Smooth muscle cell of the brain vasculature (primary cell): ENCODE measurements at places on chromosomes 2 and 18.
A peak's percentile ranks its signal among the peaks of the same experiment; 100 is the strongest.

DNA sequence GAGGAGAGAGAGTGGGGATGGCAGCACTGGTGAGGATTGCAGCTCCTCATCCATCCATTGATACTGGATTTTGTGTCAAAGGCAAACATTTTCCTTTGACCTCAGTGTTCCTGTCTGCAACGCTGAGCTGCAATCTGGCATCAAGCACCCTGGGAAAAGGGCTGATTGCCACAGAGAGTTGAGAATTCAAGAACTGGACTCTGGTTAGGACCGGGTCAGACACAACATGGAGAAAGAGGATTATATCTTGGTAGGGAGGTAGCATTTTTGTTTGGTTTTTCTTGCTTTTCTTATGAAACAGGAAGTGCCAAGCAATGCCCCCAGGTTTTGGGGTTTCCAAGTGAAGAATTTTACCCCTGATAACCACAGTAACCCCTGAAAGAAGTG lies 81.9 kb upstream of the PKDCC start:
- no peak for DNase-seq

DNA sequence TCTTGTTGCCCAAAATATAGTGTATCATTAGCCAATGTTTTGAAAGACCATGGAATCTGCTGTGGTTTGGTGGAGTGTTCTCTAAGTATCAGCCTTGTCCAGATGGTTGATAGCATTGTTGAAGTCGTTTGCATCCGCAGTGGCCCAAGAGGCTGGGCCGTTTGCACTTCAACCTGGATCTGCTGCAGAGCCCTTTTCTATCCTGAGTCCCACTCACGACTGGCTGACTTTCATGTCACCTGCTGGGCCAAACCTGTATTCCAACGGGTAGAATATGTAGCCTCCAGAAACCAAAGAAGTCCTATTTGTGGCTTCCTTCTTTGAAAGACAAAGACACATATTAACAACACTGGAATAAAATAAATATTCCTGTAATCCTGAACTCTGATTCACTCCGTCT lies 1154.1 kb downstream of the RPIA start:
- DNase-seq = no peak

DNA sequence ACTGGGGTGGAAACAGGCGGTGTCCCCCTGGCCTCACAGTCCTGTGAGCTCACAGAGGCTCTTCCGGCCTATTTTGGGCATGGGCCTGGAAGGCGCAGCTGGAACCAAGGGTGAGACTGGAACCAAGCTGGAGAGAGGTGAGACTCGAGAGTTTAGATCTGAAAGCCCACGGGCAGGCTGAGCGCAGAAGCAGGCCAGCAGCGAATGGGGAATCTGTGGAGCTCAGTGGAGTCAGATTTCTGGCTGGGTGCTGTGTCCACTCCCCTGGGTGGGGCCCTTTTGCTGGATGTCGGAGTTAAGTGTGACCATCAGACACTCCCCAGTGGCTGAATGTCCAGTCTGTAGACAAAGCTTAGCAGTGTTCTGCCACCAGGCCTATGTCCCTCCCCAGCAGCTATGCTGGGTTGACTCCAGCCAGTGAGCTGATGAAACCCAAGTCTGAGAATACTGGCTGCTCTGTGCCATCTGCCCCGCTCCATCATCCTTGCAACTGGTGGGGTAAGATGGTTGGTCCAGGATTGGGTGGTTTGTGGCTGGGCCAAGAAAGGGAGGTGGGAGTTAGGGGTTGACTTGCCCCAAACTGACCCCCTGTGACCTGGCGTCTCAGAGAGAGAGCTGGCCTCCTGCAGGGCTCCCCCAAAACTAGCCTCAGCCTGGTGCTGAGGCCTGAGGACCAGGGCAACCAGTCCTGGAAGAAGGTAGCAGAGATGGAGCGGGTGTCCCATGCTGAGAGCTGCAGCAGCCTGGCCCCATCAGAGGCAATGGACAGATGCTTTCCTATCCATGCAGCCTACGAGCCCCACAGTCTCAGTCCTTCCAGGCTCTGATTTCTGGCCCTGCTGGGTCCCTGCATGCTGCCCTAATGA lies 34.4 kb downstream of the CYP26B1 start:
- DNase-seq = no peak

GRCh38 chr18:11322006-11322405 lies 172.6 kb upstream of the PIEZO2 start:
- no peak for DNase-seq

DNA sequence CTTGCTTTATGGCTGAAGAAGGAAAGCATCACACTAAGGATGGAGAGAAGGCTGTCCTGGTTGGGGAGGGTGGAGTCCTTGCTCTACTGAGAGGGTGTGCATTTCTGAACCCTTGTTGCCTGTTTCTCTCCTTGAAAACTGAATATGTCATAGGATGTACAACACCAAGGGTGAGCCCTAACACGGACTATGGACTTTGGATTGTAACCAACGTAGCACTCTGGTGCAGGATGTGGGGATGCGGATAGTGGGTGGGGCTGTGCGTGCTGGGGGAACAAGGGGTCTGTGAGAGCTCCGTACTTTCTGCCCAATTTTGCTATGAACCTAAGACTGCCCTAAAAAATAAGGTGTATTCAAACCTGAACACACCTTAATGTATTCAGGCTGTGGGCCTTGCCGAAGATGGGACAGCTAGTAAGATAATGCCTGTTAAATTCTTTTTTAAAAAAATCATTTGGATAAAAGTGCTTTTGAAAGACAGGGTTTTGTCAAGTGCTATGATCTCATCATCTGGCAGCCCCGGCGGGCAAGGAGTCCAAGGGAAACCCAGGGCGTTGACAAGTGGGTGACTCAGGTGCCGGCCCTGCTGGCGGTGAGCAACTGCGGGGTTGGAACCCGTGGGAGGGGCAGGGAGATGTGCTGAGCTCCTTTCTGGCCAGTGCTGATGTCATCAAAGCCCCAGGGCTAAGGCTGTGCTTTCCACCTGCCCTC lies 54.0 kb downstream of the GATA6 start:
- DNase-seq = no peak

GRCh38 chr2:12797815-12798214 lies 81.1 kb downstream of the TRIB2 start:
- no peak for DNase-seq

DNA sequence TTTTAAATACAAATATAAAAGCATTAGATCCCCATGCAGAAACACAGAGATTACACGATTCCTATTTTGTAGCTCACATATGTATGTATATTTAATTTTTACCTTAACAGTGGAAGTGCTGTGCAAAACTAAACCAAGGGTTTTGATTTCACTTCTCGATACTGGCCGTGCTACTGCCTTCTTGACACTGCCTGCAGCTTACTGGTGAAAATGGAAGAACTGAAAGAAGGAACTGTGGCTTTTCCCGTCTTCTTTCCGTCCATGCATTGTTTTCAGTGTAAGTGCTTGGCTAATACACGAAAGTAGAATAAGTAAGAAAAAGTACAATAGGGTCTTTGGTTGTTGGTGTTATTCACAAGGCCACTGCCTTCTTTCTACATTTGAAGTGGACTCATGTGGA lies 129.5 kb downstream of the NDUFA10 start:
- no peak for DNase-seq

GRCh38 chr18:335733-336132 lies 67.9 kb upstream of the THOC1 start:
- no peak for DNase-seq

DNA sequence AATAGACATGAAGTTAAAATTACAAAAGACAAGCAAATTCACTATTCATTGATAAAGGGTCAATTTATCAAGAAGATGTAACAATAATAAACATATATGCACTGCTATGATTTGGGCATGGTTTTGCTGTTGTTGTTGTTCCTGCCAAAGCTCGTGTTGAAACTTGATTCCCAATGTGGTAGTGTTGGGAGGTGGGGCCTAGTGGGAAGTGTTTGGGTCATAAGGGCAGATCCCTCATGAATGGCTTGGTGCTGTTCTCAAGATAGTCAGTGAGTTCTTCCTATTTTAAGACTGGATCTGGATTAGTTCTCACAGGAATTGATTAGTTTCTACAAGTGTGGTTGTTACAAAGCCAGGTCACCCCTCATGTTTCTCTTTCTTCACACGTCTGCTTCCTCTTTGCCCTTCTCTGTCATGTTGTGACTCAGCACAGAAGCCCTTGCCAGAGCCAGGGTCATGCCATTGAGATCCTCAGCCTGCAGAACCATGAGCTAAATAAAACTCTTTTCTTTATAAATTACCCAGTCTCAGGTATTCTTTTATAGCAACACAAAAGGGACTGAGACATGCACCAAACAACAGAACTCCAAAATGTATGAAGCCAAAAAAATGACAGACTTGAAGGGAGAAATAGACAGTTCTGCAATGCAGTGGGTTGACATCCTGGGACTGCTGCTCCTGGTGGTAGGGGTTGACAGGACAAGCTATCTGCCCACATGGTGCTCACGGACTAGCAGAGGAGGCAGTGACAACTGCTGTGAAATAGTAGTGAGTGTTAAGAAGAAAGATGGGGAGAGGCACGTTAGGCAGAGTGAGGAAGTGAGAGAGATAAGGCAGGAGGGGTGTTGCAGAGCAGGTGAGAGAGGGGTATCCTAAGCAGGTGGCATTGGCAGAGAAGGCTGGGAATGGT lies 18.6 kb upstream of the SKA1 start:
- no peak for DNase-seq

DNA sequence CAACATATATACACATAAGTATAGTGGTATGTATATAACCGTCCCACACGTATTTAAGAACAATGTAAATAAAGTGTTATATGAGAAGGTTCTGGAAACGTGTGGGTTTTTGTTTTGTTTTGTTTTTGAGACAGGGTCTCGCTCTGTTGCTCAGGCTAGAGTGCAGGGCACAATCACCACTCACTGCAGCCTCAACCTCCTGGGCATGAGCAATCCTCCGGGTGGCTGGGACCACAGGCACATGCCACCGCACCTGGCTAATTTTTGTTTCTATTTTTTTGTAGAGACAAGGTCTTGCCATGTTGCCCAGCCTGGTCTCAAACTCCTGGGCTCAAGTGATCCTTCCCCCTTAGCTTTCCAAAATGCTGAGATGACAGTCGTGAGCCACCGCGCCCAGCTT lies 6.2 kb downstream of the ADAM17 start:
- no peak for DNase-seq

DNA sequence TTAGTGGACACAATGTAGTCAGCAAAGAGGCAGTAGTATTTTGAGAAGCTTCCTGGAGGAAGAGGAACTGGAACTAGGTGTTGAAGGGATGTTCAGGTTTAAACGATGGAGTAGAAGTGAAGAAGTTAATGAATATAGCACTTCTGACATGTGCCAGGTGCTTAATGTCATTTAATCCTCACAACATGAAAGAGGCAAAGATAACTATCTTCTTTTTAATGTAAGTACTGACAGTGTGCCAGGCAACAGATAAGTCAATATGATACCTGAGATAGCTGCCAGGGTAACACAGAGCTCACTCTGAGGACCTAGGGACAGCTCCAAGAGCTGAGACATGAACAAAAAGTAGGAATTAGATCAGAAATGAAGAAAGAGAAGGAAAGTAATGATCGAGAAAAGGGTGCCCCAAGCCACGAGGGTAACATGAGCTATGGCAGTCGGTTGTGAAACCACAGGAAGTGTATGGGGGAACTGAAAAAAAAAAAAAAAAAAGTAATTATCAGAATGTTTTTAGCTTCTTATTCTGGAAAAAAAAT lies 140.7 kb downstream of the RNF144A start:
- no peak for DNase-seq

GRCh38 chr2:20533993-20534622 lies 87.2 kb downstream of the RHOB start:
- no peak for DNase-seq

- no peak for DNase-seq
These were observed 17.2 kb downstream of the EPHA4 start for GRCh38 chr2:221554769-221555493.

GRCh38 chr2:200470230-200470629 lies 39.6 kb downstream of the KCTD18 start:
- no peak for DNase-seq

GRCh38 chr2:39494784-39495251 lies 57.7 kb upstream of the MAP4K3 start:
- DNase-seq = no peak

- DNase-seq = no peak
These were observed 266.6 kb downstream of the ACTR3 start for GRCh38 chr2:114156366-114157056.

GRCh38 chr2:128436479-128437203 lies 118.0 kb upstream of the HS6ST1 start:
- DNase-seq = no peak

- peak; percentile 55 for DNase-seq
These were observed 761.8 kb upstream of the ACVR2A start for GRCh38 chr2:147082850-147083522.

DNA sequence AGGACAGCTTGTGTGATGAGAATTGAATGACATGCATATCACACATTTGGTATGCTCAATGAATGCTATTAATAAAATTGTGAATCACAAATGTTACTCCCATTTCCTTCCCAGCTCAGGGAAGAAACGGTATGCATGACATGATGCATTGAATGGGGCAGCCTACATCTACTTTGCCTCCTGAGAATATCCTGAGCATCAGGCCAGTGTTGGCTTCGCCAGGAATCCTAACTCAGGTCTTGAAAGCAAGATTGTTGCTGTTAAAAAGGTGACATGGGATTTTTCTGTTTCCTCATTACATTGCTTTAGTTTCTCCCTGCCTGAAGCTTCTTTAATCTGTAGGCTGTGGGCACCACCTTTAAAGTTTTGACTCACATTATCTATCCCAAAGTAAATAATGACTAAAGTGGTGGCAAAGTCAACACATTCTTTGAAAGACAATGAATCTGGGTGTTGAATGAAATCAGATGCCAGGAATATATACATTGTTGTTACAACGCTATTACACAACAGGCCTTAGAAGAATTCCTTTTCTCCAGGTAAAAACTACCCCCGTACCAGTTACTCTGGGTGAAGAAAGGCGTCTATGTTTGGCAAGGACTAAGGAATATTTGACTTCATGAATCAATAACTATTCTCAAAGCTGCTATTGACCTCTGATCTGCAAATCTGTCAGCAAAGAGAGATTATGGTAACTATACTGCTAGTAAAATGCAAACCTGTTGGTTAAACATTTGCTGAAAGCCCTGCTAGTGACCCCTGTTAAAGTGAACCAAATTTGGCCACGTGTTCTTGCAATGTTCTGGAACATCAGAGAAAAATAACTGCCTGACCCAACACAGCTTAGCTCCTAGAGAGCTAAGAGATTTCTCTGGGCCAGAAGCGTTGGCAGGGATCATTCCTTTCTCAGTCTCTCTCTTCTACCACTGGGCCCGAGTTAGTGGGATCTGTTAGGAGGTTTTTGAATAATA lies 30.5 kb upstream of the NEDD4L start:
- no peak for DNase-seq

DNA sequence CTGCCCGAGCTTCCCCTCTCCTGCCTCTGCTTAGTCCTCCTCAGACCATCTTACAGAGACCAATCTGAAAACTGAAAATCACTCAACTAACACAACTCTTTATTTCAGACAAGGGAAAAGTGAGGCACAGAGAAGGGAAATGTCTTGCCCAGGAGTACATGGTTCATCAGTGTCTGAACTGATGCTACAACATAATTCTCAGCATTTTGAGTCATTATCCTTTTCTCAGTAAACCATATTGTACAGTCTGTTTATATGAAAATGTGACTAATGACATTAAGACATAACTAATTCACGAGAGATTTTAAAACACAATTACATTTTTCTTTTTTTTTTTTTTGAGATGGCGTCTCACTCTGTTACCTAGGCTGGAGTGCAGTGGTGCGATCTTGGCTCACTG lies 62.7 kb downstream of the ITSN2 start:
- no peak for DNase-seq
